Mammary epithelial cell (primary cell): ENCODE measurements at places on chromosomes 16 and 17. TPM values are rescaled to one million over a fixed set of nuclear protein-coding genes. Genes with fewer than 3 reads are reported as not detected.

The KCTD5 gene
- 47.8 TPM for total RNA-seq

DNA sequence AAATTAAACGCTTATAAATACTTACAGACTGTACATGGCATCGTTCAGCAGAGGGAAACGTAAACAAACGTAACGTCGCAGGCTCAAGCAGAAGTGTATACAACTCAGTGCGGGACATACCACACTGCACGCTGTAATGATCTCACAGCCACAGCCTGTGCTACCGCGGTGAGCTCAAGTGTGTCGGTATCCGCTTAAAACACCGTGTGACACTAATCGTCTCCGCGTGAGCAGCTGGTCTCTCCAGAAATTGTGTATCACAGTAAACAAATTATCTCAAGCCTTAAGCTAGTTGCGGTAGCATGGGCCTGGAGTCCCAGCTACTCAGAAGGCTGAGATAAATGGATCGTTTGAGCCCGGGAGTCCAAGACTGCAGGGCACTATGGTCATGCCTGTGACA lies 115.3 kb downstream of the ANKRD11 start:
- DNase-seq = no peak

DNA sequence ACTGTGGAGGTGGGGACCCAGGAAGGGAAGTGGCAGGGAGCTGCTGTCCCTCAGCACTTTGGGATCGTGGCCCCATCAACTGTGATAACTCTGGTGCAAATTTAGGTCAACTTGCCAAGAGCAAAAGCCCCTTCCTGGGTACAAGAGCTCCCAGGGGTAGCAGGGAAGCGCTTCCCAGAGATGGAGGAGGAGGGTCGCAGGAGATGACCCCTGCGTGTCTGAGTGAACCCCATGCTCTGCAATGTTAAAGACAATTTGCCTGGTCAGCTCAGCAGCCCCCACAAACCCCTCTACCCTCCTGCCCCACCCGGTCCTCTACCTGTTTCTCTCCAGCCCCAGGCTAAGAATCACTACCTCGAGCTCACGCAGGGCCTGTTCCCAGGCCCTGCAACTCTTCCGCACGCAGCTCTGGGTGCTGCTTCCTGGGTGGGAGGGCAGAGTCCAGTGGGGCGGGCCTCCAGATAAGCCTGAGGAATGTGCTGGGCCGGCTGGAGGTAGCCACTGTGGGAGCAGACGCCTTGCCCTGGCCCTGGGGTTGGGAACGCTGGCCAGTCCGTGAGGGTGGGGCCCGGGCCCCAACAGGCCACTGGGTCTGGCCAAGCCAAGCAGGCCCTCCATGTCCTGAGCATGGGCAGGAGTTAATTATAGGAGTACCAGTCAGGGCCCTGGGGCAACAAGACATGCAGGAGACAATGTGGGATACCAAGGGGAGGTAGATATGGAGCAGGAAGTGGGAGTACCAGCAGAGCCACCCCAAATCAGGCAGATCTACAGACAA lies 6.1 kb downstream of the DOK4 start:
- no peak for DNase-seq

GRCh38 chr17:77106874-77107358 lies 33.9 kb upstream of the SEC14L1 start:
- DNase-seq = no peak

The CLDN6 gene
- not detected in 2 replicates for total RNA-seq
